ENCODE measurements at places on chromosomes 6 and 20.

GRCh38 chr20:24297993-24298392, 171.4 kb upstream of the SYNDIG1 start:
- no peak for DNase-seq

DNA sequence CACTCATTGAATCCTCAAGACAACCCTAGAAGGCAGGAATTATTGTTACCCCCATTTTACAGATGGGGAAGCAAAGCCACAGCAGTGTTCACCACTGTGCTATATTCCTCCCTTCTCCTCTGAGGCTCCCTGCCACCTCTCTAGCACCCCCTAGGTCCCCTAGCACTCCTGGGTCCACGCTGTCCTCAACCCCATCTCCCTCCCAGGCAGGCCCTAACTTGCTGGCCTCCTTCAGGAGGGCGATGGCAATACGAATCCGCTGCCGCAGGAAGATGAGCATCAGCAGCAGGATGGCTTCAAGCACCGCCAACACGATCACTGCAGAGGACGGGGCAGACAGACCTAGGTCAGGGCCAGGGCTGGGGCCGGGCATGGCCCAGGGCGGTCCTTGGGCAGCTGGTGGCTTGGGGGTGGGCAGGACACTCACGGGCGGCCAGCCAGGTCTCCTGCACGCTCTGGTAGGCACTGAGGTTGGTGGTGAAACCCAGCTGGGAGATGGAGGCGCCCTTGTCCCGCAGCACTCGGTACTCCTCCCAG, 7.8 kb upstream of the NEU1 start:
- peak; percentile 30 for DNase-seq

DNA sequence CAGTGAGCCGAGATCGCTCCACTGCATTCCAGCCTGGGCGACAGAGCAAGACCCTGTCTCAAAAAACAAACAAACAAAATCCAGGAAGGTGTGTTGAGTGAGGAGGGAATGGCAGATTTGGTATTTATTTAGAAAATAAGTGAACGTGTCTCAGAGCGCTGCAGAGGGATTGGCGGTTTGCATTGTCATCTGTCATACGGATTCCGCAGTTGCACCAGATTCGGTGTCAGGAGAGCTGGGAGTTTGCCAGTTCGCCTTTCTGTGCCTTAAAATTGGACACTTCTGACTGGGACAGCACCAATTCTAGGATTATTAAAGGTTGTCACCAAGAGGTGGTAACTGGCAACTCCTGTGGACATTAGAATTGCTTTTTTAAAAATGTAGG, 912 bp downstream of the SNRNP48 start:
- DNase-seq: peak; percentile 51

GRCh38 chr20:6999381-6999780, 231.9 kb downstream of the BMP2 start:
- no peak for DNase-seq

DNA sequence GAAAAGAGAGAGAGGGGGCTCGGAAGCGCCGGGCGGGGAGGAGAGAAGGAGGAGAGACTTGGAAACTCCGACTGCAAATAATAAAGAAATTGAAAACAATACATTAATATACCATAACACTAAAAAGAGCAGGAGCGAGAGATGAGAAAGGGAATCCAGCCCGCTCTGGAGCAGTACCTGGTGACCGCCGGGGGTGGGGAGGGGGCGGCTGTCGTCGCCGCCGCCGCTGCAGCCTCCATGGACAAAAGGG, 338 bp downstream of the E2F3 start:
- no peak for DNase-seq

DNA sequence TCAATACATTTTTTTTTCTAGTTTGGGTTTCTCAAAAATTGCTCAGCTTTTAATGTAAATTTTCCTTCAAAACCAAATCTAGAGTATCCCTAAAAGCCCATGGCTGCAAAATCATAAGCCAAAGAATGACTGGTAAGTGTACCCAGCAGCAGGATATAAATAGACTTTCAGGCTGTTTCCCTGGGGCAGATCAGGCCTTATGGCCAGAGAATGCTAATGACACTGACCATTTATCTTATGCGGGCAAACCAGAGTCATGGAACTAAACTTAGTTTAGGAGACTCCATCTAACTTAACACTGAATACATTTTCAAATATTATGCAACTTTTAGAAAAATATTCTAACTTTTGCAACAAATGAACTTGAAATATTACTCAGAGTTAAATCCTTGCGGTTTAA, 7.4 kb downstream of the OSER1 start:
- DNase-seq: no peak

DNA sequence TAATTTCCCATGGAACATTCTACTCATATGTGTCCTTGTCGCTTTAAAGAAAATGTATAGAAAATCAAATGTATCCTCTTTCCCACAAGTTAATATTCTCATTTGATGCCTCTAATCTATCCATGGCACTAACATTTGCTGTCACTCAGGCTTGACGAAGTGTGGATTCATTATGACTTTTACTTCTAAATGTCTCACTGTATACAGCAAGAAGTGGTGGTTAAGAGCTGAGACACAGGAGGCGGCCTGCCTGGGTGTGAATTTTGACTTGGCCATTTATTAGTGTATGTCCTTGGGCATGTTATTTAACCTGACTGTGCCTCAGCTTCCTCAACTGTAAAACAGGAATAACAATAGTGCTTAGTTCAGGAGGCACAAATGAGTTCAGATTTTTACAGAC, 70.0 kb downstream of the TRMT6 start:
- no peak for DNase-seq

- DNase-seq: no peak
These were observed 231.5 kb upstream of the ID4 start for GRCh38 chr6:19605624-19606023.

- DNase-seq: no peak
These were observed 80.1 kb upstream of the NXT1 start for GRCh38 chr20:23270382-23270911.

DNA sequence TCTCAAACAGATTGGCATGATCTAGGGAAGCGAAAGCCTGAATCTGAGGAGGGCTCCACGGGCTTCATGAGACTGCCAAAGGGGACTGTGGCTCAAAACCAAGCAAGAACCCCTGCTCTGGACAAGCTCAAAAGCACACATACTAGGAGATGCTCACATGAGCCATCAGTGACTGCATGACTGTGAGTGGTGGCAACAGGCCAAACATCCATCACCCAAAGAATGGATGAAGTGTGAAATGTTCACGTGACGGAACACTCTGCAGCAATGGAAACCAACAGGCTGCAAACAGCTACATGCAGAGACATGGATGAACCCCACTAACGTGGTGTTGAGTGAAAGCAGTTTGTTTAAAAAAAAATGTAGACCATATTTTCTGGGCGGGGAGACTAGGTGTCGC, 136.3 kb downstream of the PREX1 start:
- DNase-seq: no peak

- no peak for DNase-seq
These were observed 56.8 kb upstream of the HINT3 start for GRCh38 chr6:125899726-125900182.

- DNase-seq: no peak
These were observed 831.2 kb downstream of the EPHA7 start for GRCh38 chr6:92588148-92588547.

DNA sequence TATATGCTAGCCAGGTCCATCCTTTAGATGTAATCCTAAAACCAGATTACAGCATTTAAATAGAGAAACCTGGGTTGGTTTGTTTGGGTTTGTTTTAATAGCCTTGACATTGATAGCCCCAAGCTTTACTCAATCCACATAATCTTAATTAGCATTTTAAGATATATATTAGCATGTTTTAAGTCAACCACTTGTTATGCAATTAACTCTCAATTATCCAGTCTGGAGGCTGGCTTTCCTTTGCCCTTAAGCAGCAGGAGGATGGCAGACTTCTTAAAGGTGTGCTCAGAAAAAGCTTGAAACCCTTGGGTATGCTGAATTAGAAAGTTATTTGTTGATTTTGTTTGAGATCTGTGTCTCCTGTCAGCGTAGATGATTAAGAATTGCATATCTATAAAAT, 46.3 kb upstream of the SMIM28 start:
- no peak for DNase-seq

DNA sequence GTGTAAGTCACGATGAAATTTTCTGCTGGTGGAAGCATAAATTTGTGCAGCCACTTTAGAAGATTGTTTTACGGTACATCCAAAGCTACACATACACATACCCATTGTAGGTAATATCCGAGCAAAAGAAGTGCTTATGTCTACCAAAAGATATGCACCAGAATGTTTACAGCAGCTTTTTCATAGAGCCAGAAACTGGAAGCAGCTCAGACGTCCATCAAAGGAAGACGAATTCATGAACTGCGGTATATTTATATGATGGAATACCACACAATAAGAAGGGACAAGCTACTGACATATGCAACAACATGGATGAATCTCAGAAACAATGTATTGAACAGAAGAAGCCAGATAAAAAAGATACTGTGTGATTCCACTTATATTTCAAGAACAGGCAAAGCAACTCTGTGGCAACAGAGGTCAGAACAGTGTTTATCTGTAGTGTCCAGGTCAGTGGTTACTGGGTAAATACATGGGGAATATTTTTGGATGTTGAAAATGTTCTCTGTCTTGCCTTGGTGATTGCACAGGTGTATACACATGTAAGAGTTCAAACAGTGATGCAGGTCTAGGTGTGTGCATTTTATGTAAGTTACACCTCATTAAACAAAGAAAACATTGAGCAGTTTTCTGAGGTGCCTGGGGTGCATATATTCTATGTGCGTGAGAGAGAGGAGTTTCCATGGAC, 51.9 kb upstream of the EXOC2 start:
- DNase-seq: no peak

DNA sequence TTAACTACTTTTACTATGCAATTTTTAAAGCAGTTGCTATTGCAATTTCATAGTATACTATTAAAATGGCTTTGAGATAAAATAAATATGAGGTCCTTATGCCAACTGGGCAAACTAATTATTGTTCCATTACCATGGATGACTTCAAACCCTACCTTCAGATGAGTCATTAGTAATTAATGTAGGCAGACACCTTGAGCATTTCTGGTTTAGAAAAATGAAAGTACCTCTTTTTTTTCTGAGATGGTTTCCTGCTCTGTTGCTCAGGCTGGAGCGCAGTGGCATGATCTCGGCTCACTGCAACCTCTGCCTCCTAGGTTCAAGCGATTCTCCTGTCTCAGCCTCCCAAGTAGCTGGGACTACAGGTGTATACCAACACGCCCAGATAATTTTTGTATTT, 11.9 kb downstream of the ASF1A start:
- DNase-seq: no peak

DNA sequence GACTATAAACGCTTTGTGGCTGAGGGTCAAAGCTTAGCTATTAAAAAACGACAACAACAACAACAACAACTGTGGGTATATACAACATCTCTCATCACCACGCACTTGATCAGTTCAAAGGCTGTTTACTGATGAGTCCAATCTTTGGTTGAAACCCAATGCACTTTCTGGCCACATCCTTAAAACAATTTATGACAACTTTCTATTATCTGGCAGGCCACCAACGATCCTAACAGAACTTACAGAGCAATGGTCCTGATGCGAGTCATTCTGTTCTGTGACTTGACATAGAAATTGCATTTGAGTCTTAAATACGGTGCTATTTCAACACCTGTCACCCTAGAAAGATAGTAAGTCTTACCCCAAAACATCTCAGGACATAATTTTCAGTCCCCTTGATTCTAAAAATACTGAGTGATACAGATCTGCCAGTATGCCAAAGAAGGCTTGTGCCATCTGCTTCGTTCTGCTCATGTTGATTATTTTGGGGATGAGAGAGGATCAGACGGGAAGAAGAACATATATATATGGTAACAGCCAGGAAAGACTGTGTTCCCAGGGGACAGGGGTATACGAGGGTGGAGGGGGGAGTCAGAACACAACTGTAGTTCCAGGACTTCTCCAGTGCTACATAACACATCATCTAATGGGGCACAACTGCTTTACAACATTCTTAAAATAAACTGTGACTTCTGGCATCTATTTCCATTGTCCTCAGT, 55.8 kb downstream of the PLAGL1 start:
- no peak for DNase-seq

DNA sequence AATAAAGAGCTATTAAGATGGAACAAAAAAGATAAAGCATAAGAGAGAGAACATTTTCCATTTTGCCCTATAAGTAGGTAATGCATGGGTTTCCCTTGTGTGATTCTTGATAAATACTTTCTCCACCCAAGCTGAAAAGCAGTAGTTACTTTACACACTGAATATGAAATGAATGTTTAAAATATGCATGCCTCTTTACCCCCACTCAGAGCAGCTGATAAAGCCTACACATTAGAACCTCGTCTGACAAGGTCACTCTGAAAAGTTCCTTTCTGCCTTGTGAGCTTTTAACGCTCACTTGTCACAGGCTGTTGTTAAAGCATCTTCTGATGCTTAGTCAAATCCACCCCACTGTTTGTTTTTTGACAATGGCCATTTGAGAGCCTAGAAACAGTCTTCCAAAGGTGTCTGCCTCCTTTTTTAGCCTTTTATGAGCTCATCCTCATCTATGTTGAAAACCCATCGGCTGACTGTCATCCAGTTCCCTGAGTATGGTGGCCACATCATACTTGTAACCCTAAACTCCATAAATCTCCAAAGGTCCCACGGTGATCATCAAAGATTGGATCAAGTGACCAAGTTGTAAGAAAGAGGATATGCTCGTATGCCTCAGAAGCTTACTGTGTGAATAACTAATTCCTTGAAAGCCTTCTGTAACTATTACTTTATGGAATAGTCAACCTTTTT, 102.8 kb downstream of the ATXN1 start:
- DNase-seq: no peak

- DNase-seq: no peak
These were observed 7.9 kb upstream of the FAM210B start for GRCh38 chr20:56350842-56351241.

DNA sequence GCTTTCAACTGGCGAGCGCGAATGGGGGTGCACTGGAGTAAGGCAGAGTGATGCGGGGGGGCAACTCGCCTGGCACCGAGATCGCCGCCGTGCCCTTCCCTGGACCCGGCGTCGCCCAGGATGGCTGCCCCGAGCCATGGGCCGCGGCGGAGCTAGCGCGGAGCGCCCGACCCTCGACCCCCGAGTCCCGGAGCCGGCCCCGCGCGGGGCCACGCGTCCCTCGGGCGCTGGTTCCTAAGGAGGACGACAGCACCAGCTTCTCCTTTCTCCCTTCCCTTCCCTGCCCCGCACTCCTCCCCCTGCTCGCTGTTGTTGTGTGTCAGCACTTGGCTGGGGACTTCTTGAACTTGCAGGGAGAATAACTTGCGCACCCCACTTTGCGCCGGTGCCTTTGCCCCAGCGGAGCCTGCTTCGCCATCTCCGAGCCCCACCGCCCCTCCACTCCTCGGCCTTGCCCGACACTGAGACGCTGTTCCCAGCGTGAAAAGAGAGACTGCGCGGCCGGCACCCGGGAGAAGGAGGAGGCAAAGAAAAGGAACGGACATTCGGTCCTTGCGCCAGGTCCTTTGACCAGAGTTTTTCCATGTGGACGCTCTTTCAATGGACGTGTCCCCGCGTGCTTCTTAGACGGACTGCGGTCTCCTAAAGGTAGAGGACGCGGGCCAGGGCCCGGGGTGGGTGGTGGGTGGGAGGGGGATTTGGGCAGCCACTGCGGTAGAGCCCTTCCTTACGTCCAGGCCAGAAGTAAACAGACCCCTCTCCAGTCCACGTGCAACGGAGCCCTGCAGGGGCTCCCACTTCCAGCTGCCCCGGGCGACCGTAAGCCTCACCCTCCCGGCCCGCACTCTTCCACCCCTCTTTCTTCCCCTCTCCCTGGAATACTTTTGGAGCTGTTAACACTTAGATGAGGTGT, 998 bp downstream of the BMP2 start:
- DNase-seq: peak; percentile 78
